ENCODE measurements at places on chromosomes 1 and 21.

GRCh38 chr1:204151552-204152309 lies at the start of gene ETNK2:
Gene ETNK2, minus strand, starts transcription at chr1:204152044. Its CDS starts 192 bp downstream, at chr1:204151852.
- H3K36me3 ChIP-seq, result no peaks in the 10 kb centered on the region
- H3K4me1 ChIP-seq, result peaks cover 50% of the 10 kb centered on the region
- DNase-seq, result peak; percentile 67

DNA sequence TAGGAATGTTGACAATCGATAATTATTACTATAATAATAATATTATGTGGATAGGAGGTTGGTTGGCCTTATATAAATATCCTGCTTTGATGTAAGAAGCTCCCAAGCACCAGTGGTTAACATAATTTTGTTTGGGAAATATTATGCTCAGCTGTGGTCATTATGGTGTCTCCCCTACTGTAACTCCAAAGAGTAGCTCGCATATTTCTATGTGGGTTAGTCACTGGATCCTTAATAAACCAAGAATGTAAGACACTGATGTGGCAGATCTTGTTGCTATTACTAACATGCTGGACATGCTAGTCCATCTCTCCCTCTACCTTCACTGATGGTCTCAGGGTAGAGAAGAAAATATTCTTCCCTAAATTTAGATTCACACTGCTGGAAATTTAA lies 79.2 kb upstream of the RALGPS2 start:
- H3K27ac ChIP-seq, result no peak overlapping the region
- peaks cover 4% of the 10 kb centered on the region for H3K4me1 ChIP-seq
- H3K27me3 ChIP-seq, result no peaks in the 10 kb centered on the region
- H3K4me3 ChIP-seq, result no peak overlapping the region
- no peaks in the 10 kb centered on the region for H3K36me3 ChIP-seq

- H3K36me3 ChIP-seq, result no peaks in the 10 kb centered on the region
- peaks cover 24% of the 10 kb centered on the region for H3K4me1 ChIP-seq
- H3K27me3 ChIP-seq, result no peaks in the 10 kb centered on the region
- no peak overlapping the region for H3K27ac ChIP-seq
- H3K4me3 ChIP-seq, result no peak overlapping the region
- DNase-seq, result no peak
These were observed 13.7 kb upstream of the RGS16 start for GRCh38 chr1:182617734-182618351.

GRCh38 chr1:40059960-40060750 lies 19.6 kb downstream of the CAP1 start:
- peaks cover 9% of the 10 kb centered on the region for H3K36me3 ChIP-seq
- H3K4me3 ChIP-seq, result no peak overlapping the region
- peaks cover 1% of the 10 kb centered on the region for H3K4me1 ChIP-seq
- no peaks in the 10 kb centered on the region for H3K27me3 ChIP-seq

- H3K27me3 ChIP-seq, result no peaks in the 10 kb centered on the region
- no peaks in the 10 kb centered on the region for H3K36me3 ChIP-seq
- no peak overlapping the region for H3K27ac ChIP-seq
These were observed 36.2 kb upstream of the HFM1 start for GRCh38 chr1:91440847-91441246.

- no peak overlapping the region for H3K27ac ChIP-seq
- no peaks in the 10 kb centered on the region for H3K4me1 ChIP-seq
- no peak overlapping the region for H3K4me3 ChIP-seq
- DNase-seq, result no peak
- no peaks in the 10 kb centered on the region for H3K36me3 ChIP-seq
- H3K27me3 ChIP-seq, result no peaks in the 10 kb centered on the region
These were observed 77.5 kb downstream of the PAPPA2 start for GRCh38 chr1:176540428-176540827.

GRCh38 chr1:152165286-152166077 lies 6.5 kb upstream of the RPTN start:
- H3K4me1 ChIP-seq, result no peaks in the 10 kb centered on the region
- H3K27ac ChIP-seq, result no peak overlapping the region
- H3K4me3 ChIP-seq, result no peak overlapping the region
- DNase-seq, result no peak
- H3K36me3 ChIP-seq, result no peaks in the 10 kb centered on the region
- H3K27me3 ChIP-seq, result no peaks in the 10 kb centered on the region

- no peak overlapping the region for H3K27ac ChIP-seq
- H3K4me3 ChIP-seq, result peak overlapping the region; percentile 25
- no peaks in the 10 kb centered on the region for H3K27me3 ChIP-seq
- no peaks in the 10 kb centered on the region for H3K36me3 ChIP-seq
These were observed 120.0 kb upstream of the RRP15 start for GRCh38 chr1:218164930-218165700.

DNA sequence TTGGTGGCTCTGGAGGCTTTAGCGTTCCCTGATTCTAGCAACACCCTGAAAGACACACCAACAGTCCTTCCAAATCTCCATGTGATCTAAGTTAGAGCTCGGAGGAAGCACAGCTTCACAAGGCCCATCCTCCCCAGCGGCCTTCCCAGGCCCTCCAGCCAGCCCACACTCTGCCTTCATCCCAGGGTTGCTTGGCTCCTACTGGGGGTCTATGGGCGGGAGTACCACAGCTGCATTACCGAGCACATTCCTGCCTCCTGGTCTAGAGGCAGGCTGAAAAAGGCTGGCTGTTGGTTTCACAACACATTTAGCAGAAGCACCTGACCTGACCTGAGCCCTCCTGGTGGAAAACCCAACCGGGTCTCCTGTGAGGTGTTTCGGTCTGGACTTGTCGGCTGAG lies 54.7 kb upstream of the TRIM67 start:
- H3K27me3 ChIP-seq, result no peaks in the 10 kb centered on the region
- H3K4me1 ChIP-seq, result no peaks in the 10 kb centered on the region
- H3K27ac ChIP-seq, result no peak overlapping the region
- no peak overlapping the region for H3K4me3 ChIP-seq

- H3K4me1 ChIP-seq, result no peaks in the 10 kb centered on the region
- no peaks in the 10 kb centered on the region for H3K36me3 ChIP-seq
- H3K4me3 ChIP-seq, result no peak overlapping the region
- no peak overlapping the region for H3K27ac ChIP-seq
These were observed 49.5 kb upstream of the TENT5C start for GRCh38 chr1:117556341-117556740.

DNA sequence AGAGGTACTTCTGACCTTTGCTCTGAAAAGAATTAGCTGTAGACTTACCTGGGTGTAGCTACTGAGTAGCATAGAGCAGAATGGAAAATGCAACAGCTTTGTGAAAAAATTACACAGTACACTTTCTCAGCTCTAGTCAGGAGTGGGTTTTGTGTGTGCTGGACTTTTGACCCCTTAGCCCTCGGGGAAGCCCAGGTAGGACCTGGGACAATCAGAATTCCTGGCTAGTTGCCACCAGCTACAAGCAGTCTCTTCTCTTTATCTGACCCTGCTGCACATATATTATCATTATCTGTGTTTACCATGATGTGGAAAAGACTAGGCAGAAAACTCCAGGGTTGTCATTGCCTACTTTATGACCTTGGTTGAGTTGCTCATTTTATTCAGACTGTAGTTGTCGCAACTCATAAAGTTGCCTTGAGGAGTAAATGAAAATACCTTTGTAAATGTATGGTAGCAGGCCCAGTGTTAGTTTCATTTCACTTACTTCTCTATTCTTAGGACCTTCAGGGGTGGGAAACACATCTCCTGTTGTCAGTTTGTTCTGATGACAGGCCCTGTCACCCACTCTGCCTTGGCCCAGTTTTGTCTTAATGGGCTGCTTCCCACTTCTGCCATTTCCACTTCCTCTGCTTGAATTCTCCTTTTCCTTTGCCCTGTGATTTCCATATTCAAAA lies 5.4 kb downstream of the NEK7 start:
- H3K4me3 ChIP-seq, result no peak overlapping the region
- peaks cover 57% of the 10 kb centered on the region for H3K4me1 ChIP-seq
- no peaks in the 10 kb centered on the region for H3K27me3 ChIP-seq
- peak; percentile 54 for DNase-seq

- H3K27me3 ChIP-seq, result no peaks in the 10 kb centered on the region
- peaks cover 6% of the 10 kb centered on the region for H3K4me1 ChIP-seq
- no peaks in the 10 kb centered on the region for H3K36me3 ChIP-seq
- DNase-seq, result no peak
- no peak overlapping the region for H3K27ac ChIP-seq
- no peak overlapping the region for H3K4me3 ChIP-seq
These were observed 191.8 kb downstream of the TOMM20 start for GRCh38 chr1:234936612-234937389.

GRCh38 chr1:50421366-50421748 lies 1.9 kb downstream of the DMRTA2 start:
- H3K4me1 ChIP-seq, result peaks cover 32% of the 10 kb centered on the region
- H3K4me3 ChIP-seq, result no peak overlapping the region
- peaks cover 21% of the 10 kb centered on the region for H3K27me3 ChIP-seq
- no peaks in the 10 kb centered on the region for H3K36me3 ChIP-seq

DNA sequence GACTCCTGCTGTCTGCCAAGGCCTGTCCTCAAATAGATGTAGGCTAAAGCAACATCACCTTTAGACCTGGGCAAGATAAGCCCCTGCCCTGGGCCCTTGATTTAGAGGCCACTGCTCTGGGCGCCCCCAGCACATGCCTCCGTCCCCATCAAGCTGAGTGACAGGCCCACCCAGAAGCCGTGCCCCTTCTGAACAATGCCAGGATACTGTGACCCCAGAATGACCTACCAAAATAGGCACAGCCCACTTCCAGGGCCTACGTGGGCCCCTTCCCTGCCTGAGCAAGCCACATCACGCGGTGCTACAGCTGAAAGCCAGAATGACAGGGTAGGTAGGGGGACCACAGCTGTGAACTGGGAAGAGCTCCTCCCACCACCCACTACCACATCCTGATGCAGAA lies 24.7 kb upstream of the BECN2 start:
- no peaks in the 10 kb centered on the region for H3K27me3 ChIP-seq

DNA sequence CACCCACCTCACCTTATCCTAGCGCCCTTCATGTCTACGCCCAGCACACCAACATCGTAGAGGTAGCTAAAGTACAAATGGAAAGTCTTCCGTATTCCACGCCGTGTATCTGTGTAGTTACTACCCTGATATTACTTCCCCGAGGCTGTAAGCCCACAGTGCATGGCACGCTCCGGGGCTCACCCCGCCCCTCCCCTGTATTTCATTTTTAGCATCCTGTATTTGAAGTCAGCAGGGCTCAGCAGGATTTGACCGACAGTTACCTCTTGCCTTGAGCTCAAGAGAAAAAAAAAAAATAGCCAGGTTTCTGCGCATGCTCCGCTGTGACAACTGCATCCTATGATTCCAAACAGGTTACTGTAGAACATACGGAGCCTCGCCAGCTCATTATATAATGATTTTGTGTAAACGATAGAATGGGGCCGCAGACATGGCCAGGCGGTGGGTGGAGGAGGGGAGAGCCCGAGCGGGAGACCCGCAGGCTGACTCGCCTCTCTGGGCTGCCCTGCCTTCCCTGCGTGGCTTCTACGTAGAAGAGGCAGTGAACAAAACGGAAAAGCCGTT lies 1.3 kb downstream of the ABCG1 start:
- peak; percentile 52 for DNase-seq
- H3K4me1 ChIP-seq, result peaks cover 6% of the 10 kb centered on the region
- no peaks in the 10 kb centered on the region for H3K36me3 ChIP-seq
- H3K27ac ChIP-seq, result peak overlapping the region; percentile 58

DNA sequence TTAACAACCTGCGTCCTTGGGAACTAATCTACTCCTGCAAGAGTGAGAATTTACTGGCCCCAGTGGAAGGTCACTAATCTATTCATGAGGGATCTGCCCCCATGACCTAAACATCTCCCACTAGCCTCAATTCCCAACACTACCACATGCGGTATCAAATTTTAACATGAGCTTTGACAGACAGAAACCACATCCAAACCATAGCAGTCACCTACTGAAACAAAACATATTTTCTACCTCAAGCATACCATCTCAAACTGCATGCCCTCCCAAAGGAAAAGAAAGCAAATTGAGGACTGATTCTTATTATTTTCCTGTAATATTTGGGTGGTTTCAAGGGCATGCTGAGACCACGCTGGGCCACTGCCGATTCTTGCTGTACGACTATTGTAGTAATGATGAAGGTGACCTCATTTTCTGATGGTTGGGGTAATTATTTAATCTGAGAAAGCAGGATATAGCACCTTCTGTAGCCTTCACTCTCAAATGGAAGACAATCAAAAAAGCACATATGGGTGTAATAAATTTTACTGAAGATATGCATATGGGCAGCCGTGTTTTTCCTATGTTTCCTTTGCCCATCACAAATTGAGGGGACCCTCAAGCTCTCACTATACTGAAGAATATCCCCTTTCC lies 13.2 kb upstream of the GBP5 start:
- no peaks in the 10 kb centered on the region for H3K27me3 ChIP-seq
- H3K4me3 ChIP-seq, result no peak overlapping the region
- no peak for DNase-seq
- no peaks in the 10 kb centered on the region for H3K36me3 ChIP-seq
- peak overlapping the region; percentile 83 for H3K27ac ChIP-seq
- H3K4me1 ChIP-seq, result peaks cover 17% of the 10 kb centered on the region

DNA sequence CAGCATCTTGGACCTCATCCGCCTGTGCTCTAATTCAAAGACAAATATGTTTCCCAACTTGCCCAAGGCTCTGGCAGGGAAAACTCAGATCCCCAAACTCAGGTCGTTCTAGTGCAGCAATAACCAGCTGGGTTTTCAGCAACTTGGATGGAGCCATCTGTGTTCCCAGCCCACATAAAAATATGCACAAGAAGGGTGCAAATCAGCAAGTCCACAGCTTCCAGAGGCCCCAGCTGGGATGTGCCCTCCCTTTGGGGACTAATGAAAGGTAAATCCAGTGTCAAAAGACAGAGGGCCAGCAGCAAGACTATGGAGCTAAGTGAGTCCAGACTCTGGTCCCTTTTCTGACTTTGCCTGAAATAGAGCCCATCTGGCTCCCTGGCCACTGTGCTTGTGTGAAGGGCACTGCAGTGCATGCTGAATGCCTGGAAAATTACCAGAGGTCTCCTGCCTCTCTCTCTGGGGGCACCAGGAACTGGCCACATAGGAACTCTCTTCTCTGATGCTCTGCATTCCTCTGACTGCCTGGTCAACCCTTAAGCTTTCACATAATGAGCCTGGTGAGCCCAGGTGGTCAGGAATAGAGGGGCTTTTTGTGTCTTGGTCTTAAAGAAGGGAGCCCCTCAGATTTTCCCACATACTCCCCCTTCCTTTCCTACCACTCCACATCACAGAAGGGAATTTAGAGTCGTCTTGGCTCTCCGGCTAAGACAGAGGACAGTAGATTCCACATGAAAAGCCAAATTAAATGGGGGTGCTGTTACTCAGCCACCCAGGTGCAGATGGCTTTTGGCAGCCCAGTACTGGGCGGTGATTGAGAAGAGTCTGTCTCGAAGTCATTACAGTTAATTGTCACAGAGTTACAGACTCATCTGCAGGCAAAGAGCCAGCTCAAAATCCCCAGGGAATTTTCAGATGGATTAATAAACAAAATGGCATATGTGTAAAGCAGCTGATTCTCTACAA lies 88.1 kb upstream of the C1orf21 start:
- no peak overlapping the region for H3K27ac ChIP-seq
- no peak for DNase-seq
- no peaks in the 10 kb centered on the region for H3K27me3 ChIP-seq
- H3K4me3 ChIP-seq, result no peak overlapping the region
- no peaks in the 10 kb centered on the region for H3K36me3 ChIP-seq

- no peak overlapping the region for H3K4me3 ChIP-seq
- H3K4me1 ChIP-seq, result no peaks in the 10 kb centered on the region
- no peaks in the 10 kb centered on the region for H3K27me3 ChIP-seq
- H3K27ac ChIP-seq, result no peak overlapping the region
- no peaks in the 10 kb centered on the region for H3K36me3 ChIP-seq
- DNase-seq, result no peak
These were observed 69.6 kb upstream of the C1orf105 start for GRCh38 chr1:172350856-172351255.

- H3K27me3 ChIP-seq, result no peaks in the 10 kb centered on the region
- no peak for DNase-seq
- no peaks in the 10 kb centered on the region for H3K36me3 ChIP-seq
- no peak overlapping the region for H3K4me3 ChIP-seq
- no peak overlapping the region for H3K27ac ChIP-seq
These were observed 61.4 kb upstream of the PAX7 start for GRCh38 chr1:18569251-18569650.

- H3K27ac ChIP-seq, result no peak overlapping the region
- H3K4me1 ChIP-seq, result no peaks in the 10 kb centered on the region
- no peaks in the 10 kb centered on the region for H3K27me3 ChIP-seq
- H3K36me3 ChIP-seq, result no peaks in the 10 kb centered on the region
- DNase-seq, result no peak
These were observed 98.7 kb upstream of the RGS1 start for GRCh38 chr1:192476802-192477298.
